Muscle of back (tissue), 13 donors: ENCODE measurements at places on chromosomes 3 and 15. TPM values are rescaled to one million over a fixed set of nuclear protein-coding genes. Genes with fewer than 3 reads are reported as not detected.

The ADGRG7 gene
- polyA plus RNA-seq = not detected

The C15orf62 gene
- polyA plus RNA-seq = 2.4 TPM

The NUSAP1 gene
- polyA plus RNA-seq = 27.5 TPM

The NPTN gene
- polyA plus RNA-seq = 75.9 TPM

The HAPLN3 gene
- 8.1 TPM for polyA plus RNA-seq

The CLDN16 gene
- polyA plus RNA-seq = 0.04 TPM

The HTR3E gene
- polyA plus RNA-seq = not detected

The TRIM42 gene
- not detected for polyA plus RNA-seq

The GOLGA8T gene
- polyA plus RNA-seq = not detected

The PLCB2 gene
- 7.8 TPM for polyA plus RNA-seq

The SLC9C1 gene
- 0.37 TPM for polyA plus RNA-seq

The GP9 gene
- 0.26 TPM for polyA plus RNA-seq

The CHRM5 gene
- polyA plus RNA-seq = 0.25 TPM

The FBXO40 gene
- 2.3 TPM for polyA plus RNA-seq

The RBP2 gene
- polyA plus RNA-seq = 0.30 TPM

The SLC24A5 gene
- polyA plus RNA-seq = not detected

The ROBO1 gene
- 64.2 TPM for polyA plus RNA-seq

The SPESP1 gene
- 2.3 TPM for polyA plus RNA-seq

The ABI3BP gene
- 434 TPM for polyA plus RNA-seq

The ALS2CL gene
- 5.6 TPM for polyA plus RNA-seq

The SLC6A11 gene
- not detected for polyA plus RNA-seq

The CAMP gene
- not detected for polyA plus RNA-seq

The SAMD7 gene
- polyA plus RNA-seq = not detected

The CD200R1 gene
- 2.6 TPM for polyA plus RNA-seq

The SENP8 gene
- 3.7 TPM for polyA plus RNA-seq

The DUOX2 gene
- polyA plus RNA-seq = not detected

The MNS1 gene
- 8.5 TPM for polyA plus RNA-seq

The MCTP2 gene
- polyA plus RNA-seq = 0.19 TPM

The TM6SF1 gene
- polyA plus RNA-seq = 49.6 TPM

The TBC1D23 gene
- polyA plus RNA-seq = 29.8 TPM

The ADAMTS9 gene
- 92.8 TPM for polyA plus RNA-seq

The CCK gene
- 13.6 TPM for polyA plus RNA-seq

The PLD1 gene
- polyA plus RNA-seq = 12.7 TPM

The LRTM1 gene
- 40.3 TPM for polyA plus RNA-seq

The ATP13A5 gene
- 0.55 TPM for polyA plus RNA-seq

The BSN gene
- polyA plus RNA-seq = 1.2 TPM

The DCUN1D1 gene
- 27.6 TPM for polyA plus RNA-seq

The TTC21A gene
- polyA plus RNA-seq = 2.3 TPM

The CNBP gene
- 298 TPM for polyA plus RNA-seq

The CACNA1D gene
- polyA plus RNA-seq = 1.9 TPM

The COL6A5 gene
- polyA plus RNA-seq = 0.03 TPM

The CDHR4 gene
- polyA plus RNA-seq = not detected

The PCOLCE2 gene
- 2.0 TPM for polyA plus RNA-seq

The LMAN1L gene
- polyA plus RNA-seq = not detected

The ARGFX gene
- not detected for polyA plus RNA-seq

The TERC gene
- not detected for polyA plus RNA-seq
